ENCODE measurements at places on chromosomes 13 and 19. TPM values are rescaled to one million over a fixed set of nuclear protein-coding genes. Genes with fewer than 3 reads are reported as not detected.

The LAIR1 gene
- polyA plus RNA-seq = 4.1 TPM

The FUT1 gene
- polyA plus RNA-seq = 2.3 TPM

The KLHL26 gene
- polyA plus RNA-seq = 5.6 TPM

The PTGIR gene
- 7.5 TPM for polyA plus RNA-seq

The KLK3 gene
- polyA plus RNA-seq = 1.6 TPM

The HSH2D gene
- 0.41 TPM for polyA plus RNA-seq

The TMEM145 gene
- polyA plus RNA-seq = not detected

The MBD3L3 gene
- not detected for polyA plus RNA-seq

DNA sequence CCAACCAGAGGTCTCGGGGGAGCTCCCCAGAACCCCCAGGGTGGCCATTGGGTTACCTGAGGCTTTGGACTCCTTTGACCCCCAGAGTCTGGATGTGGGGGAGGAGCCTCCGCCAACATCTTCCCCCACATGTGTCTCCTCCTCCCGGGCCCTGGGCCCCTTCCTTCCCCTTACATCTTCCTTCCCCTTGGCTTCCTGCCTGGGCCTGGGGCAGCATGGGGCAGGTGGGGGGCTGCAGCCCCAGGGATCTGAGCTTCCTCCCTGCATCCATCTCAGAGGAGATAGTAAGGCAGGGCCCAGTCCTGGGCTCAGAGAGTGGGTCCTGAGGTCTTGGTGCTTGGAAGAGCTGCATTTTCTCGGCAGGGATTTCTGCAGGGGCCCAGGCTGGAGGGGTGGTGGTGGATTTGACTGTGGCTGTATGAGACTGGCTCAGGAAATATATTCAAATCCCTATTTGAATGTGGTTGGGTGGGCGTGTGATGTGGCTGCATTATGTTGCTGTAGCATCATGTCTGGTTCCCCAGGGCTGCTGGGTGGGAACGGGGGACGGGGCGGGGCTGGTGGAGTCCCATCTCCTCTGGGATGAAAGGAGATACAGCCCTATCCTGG is 919 bp downstream of the VAV1 start:
- DNase-seq = no peak

- peak; percentile 98 for DNase-seq
These were observed at the start of gene ZNF227 for GRCh38 chr19:44212250-44212865. ZNF227 (plus strand) TSS chr19:44212532; CDS start chr19:44217793, 5,261 bp downstream.

- DNase-seq = no peak
These were observed 4.0 kb downstream of the TPGS1 start for GRCh38 chr19:511101-511851.

- peak; percentile 51 for DNase-seq
These were observed 330.3 kb upstream of the MIR17HG start for GRCh38 chr13:91017031-91017668.

DNA sequence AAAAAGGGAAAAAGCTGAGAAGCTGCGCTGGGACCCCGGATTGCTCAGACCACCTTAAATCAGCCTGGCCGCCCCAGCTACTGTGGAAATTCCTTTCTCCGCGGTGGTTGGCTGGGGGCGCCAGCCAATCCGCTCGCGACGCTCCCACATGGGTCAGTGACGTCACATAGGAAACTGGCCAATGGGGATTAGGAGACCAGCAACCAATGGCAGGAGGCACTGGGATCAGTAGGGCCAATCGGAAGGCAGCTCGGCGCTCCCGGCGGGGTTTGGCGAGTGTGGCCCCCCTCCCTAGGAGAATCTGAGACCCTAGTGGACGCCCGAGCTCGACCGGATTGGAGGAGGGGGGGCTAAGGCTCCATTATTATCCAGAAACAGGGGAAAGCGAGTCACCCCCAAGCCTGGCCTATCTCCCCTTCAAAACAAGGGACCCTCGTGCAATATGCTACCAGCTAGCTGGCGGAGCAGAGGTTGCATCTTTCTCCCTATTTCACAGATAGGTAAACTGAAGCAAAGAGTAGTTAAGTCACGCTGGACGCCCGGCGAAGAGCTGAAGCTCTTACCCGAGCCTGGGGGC is 6.5 kb upstream of the TLE2 start:
- DNase-seq = peak; percentile 100

- no peak for DNase-seq
These were observed 20.0 kb upstream of the POSTN start for GRCh38 chr13:37618554-37618953.

DNA sequence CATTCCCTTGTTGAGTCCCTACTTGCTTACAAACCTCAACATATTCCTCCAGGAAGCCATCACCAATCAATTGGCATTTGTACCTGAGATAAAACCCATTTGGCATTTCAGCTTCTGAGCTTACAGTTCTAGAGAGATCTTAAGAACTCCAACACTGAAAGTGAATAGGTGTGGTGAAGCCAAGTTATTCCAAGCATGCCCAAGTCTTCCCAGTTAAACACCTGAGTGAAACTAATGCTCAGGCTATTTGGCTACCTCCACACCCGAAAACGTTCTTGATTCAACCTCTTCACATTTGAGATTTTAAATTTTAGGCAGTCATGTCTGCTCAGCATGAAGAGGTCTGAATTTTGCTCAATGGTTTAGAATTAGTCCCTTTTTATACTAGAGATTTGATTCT is 2.5 kb upstream of the SCEL start:
- DNase-seq = no peak

DNA sequence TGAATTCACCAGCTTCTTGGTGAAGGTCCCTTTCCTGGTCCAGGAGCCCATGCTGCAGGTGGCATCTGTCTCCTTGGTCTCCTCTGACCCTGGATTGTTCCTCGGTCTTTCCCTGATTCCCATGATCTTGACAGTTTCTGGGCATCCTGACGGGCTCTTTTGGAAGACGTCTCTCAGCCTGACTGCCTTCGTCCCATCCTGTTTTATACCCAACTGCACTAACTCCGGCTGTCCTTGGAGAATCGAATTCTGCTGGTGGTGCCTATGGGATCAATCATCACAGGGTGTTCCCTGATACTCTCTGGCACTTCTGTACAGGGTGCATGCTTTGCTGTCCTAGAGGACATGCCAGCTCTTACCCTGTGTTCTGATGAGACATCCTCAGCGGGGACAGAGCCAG is 19.1 kb downstream of the CERS1 start:
- no peak for DNase-seq

DNA sequence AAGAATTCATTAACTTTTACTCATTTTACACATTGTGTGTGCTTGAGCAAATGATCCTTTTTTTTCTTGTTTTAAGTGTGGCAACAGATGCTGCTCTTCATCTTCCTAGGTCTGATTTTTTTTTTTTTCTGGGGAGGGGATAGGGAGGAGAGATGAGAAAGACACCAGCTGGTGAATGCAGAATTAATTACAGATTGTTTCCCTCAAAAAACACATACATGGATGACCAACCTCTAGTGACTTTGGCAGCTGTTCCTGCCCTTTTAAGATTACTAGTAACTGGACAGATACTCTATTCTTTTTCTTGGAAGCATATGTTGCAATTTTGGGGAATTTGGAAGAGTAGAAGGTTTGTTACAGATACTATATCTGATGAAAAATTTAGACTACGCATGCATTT is 103.6 kb upstream of the MYO16 start:
- DNase-seq = no peak

- no peak for DNase-seq
These were observed 1465.5 kb downstream of the SLITRK5 start for GRCh38 chr13:89136678-89137077.

GRCh38 chr19:3017923-3018322 is 11.2 kb downstream of the TLE2 start:
- no peak for DNase-seq

GRCh38 chr19:5676105-5676771 is 4.1 kb downstream of the MICOS13 start:
- no peak for DNase-seq

- no peak for DNase-seq
These were observed 2683.8 kb downstream of the PCDH9 start for GRCh38 chr13:64546371-64546770.

GRCh38 chr13:42083138-42083770 is 34.8 kb downstream of the DGKH start:
- no peak for DNase-seq

DNA sequence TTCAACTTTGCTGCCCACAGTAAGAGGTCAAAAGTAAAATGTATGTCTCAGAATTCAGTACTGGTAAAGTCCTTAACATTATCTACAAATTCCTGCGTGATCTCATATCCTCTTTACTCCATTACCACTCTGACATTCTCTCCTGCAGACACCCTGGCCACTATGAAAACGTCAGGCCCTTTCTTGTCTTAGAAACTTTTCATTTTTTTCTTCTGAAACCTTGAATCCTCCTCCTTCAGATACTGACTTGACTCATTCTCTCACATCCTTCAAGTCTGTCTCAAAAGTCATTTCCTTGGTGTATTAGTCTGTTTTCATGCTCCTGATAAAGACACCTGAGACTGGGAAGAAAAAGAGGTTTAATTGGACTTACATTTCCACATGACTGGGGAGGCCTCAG is 262.3 kb downstream of the POU4F1 start:
- DNase-seq = no peak

GRCh38 chr13:54144828-54145227 is 1116.2 kb downstream of the OLFM4 start:
- no peak for DNase-seq

- no peak for DNase-seq
These were observed 4.0 kb upstream of the HOOK2 start for GRCh38 chr19:12779162-12779993.

DNA sequence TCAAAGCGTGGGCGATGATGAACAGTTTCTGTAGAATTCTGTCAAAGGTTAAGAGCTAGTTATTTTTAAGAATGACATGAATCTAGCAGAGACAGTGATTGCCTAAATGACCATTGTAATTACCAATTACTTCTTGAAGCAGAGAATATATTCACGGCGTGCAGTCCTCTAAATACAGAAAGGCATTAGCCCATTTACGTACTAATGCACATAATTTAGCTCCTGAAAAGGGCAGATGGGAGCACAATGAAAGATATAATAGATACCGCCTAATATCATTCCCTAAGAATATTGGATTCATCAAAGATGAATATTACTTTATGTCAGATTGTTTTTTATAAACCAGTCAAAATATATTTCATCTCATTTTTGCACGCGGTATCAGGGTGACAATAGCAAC is 212.4 kb downstream of the URI1 start:
- no peak for DNase-seq

DNA sequence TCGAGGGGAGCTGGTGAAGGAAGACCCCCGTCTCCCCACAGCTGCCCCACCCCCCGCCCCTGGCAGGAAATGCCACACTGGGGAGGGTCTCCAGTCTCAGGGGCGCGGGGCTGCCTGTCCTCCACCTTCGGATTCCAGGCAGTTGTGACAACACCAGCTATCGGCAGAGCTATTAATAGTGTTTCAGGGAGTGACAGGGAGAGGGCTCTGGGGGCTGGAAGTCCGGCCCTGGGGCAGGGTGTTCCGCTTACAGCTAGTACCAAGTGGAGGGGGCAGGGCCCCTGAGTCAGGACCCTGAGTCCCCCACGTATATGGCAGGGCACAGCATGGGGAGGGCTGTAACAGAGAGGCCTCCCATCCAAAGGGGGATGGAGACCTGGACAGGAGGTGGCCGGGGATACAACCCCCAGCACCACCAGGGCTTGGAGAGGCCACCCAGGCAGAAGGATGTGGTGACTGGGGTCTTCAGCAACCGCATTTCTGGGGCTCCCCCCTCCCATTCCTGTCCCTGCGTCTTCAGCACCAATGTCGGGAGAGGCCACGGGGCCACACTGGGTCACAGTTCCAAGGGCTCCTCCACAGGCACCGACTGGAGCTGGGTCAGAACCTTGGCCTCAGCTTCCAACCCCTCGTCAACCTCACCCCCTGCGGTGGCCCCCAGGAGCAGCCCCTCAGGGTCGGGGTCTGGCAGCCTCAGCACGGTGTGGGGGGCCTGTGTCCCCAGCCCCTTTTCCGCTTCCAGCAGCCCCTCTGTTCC is 3.9 kb downstream of the SIX5 start:
- peak; percentile 74 for DNase-seq

- no peak for DNase-seq
These were observed 25.5 kb downstream of the SMIM24 start for GRCh38 chr19:3454656-3455392.

DNA sequence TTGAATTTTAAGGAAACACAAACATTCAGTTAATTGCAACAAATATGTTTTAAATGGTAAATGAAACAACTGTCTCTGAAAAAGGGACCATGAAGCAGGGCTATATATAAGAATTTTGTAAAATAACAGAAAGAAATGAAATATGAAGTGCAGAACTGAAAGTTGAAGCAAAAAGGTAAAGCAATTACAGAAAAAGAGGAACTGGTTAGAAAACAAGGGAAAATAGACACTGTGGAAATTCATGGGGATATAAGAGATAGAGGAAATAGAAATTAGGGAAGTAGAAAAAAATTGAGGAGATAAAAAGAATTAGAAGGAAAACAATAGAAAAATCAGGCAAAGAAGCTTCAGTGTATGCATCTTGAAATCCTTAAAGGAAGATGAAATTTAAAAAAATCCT is 40.0 kb upstream of the TDRD3 start:
- no peak for DNase-seq

GRCh38 chr13:78183732-78184131 is 265.1 kb upstream of the EDNRB start:
- DNase-seq = no peak

- DNase-seq = no peak
These were observed 61.4 kb downstream of the NALCN start for GRCh38 chr13:101354895-101355294.

DNA sequence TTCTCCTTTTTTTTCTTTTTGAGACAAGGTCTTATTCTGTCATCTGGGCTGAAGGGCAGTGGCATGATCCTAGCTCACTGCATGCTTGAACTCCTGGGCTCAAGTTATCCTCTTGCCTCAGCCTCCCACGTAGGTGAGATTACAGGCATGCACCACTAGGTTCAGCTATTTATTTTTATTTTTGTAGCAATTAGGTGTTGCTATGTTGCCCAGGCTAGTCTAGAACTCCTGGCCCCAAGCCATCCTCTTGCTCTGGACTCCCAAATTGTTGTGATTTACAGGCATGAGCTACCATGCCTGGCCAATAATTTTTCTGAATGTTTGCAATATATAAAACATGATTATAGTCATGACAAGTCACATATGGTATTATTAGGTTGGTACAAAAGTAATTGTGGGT is 161.1 kb upstream of the ATXN8OS start:
- no peak for DNase-seq

GRCh38 chr19:55176076-55176475 is 4.0 kb downstream of the SYT5 start:
- no peak for DNase-seq

- peak; percentile 65 for DNase-seq
These were observed 3.1 kb downstream of the BCAT2 start for GRCh38 chr19:48807590-48808308.

- DNase-seq = peak; percentile 80
These were observed 41.3 kb upstream of the KCTD15 start for GRCh38 chr19:33755099-33756035.

DNA sequence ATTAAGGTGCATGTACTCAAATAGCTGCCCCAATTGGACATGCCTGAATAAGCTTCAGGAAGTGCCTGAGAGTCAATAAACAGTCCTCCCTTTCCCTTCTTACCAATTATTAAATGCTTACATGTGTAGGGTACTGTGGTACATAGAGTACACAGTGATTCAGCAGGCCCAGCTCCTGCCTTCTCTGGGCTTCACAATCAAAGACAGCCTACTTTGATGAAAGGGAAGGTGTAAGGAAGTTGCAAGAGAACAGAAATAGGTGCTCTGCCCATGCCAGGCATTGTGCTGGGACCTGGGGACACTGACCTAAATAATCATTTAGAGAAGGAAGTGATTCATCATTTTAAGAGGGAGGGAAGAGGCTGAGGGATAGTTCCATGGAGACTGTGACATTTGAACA is 17.2 kb downstream of the FRY start:
- no peak for DNase-seq

Data from kidney (tissue), 22 donors.